Ovary (tissue), 10 donors: ENCODE measurements at places on chromosomes 11 and 22. TPM values are rescaled to one million over a fixed set of nuclear protein-coding genes. Genes with fewer than 3 reads are reported as not detected.
A peak's percentile ranks its signal among the peaks of the same experiment; 100 is the strongest.

Gene UCP2
- 14.1 TPM for total RNA-seq

Gene JOSD1
- total RNA-seq = 138 TPM

Gene MS4A15
- total RNA-seq = not detected

Gene NLRP6
- 0.20 TPM for total RNA-seq

Gene TST
- total RNA-seq = 37.0 TPM

Gene WBP2NL
- 2.4 TPM for total RNA-seq

Gene CCDC15
- 1.5 TPM for total RNA-seq

Gene PLAAT4
- total RNA-seq = 44.9 TPM

Gene OR10G6
- not detected for total RNA-seq

Gene KRTAP5-1
- not detected for total RNA-seq

Gene C11orf87
- total RNA-seq = 0.05 TPM

DNA sequence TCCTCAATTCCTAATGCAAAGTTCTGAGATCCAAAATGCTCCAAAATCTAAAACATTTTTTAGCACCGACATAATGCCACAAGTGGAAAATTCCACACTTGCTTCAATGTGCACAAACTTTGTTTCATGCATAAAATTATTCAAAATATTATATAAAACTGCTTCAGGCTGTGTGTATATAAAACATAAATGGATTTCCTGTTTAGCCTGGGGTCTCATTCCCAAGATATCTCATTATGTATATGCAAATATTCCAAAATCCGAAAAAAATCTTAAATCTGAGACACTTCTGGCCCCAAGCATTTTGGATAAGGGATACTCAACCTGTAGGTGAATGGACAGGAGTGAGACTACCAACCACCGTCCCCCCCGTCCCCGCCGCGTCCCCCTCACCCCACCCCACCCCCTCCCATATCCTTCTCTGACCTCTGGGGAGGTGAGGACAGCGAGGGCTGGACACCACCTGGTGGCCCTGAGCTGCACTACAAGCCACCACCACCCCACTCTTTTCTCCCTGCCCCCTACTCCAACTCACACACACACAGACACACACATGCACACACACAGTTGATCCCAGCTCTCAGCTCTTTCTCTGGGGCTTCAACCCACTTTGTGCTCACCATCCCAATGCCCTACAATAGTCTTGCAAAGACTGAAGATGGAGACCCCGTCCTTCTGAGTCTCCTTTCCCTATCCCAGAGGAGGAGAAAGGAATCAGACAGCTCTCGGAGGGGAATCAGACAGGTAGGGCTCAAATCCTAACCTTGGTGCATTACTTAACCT is 101.0 kb downstream of the PDE2A start:
- no peaks in the 10 kb centered on the region for H3K36me3 ChIP-seq
- DNase-seq = no peak
- H3K4me3 ChIP-seq = no peak overlapping the region
- no peaks in the 10 kb centered on the region for H3K4me1 ChIP-seq
- no peak overlapping the region for H3K27ac ChIP-seq

DNA sequence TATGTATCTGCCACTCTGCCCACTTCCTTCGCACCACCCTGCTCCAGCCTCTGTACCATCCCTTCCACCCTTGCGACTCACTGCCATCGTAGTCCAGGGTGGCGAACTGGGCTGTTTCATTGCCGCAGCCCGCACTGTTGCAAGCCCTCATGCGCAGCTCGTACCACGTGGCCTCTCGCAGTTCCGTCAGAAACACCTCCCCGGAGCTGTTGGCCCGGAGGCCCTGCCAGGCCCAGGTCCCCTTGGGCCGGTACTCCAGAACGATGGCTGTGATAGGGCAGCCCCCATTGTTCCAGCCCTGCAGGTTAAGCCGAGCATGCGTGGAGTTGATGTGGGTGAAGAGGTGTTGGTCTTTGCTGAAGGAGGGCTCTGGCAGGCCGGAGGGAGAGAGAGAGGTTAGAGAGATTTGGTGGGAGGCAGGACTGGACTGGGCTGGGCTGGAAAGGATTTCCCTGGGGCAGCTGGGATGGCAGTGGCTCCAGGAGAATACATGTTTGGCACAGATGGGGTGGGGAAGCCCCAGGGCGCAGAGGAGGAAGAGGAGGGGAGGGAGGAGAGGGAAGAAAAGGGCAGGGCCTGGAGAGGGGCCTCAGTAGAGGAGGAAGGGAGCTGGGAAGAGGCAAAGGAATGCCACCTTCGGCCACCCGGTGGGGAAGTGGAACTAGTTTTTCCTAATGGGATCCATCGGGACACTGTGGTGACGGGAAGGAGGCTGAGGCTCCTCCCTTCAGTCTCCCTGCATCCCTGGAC is 109.6 kb downstream of the CEP164 start:
- no peaks in the 10 kb centered on the region for H3K27me3 ChIP-seq
- no peaks in the 10 kb centered on the region for H3K4me1 ChIP-seq
- no peak for DNase-seq
- H3K27ac ChIP-seq = no peak overlapping the region
- H3K36me3 ChIP-seq = no peaks in the 10 kb centered on the region

- H3K4me3 ChIP-seq = no peak overlapping the region
- no peak overlapping the region for H3K27ac ChIP-seq
- H3K36me3 ChIP-seq = no peaks in the 10 kb centered on the region
- H3K4me1 ChIP-seq = peaks cover 1% of the 10 kb centered on the region
- DNase-seq = no peak
Measured at GRCh38 chr11:61569701-61570100, 11.2 kb downstream of the SYT7 start.

GRCh38 chr11:7538466-7539454 is 25.0 kb downstream of the PPFIBP2 start:
- no peak overlapping the region for H3K27ac ChIP-seq
- H3K36me3 ChIP-seq = no peaks in the 10 kb centered on the region
- no peaks in the 10 kb centered on the region for H3K4me1 ChIP-seq
- no peak overlapping the region for H3K4me3 ChIP-seq

GRCh38 chr22:30114361-30114760 is 34.1 kb downstream of the HORMAD2 start:
- no peaks in the 10 kb centered on the region for H3K27me3 ChIP-seq
- H3K4me1 ChIP-seq = no peaks in the 10 kb centered on the region
- no peak overlapping the region for H3K27ac ChIP-seq
- DNase-seq = no peak

GRCh38 chr11:119509969-119510401 is 87.0 kb upstream of the THY1 start:
- no peak overlapping the region for H3K4me3 ChIP-seq
- H3K4me1 ChIP-seq = peaks cover 3% of the 10 kb centered on the region
- DNase-seq = peak; percentile 41
- H3K27ac ChIP-seq = no peak overlapping the region

DNA sequence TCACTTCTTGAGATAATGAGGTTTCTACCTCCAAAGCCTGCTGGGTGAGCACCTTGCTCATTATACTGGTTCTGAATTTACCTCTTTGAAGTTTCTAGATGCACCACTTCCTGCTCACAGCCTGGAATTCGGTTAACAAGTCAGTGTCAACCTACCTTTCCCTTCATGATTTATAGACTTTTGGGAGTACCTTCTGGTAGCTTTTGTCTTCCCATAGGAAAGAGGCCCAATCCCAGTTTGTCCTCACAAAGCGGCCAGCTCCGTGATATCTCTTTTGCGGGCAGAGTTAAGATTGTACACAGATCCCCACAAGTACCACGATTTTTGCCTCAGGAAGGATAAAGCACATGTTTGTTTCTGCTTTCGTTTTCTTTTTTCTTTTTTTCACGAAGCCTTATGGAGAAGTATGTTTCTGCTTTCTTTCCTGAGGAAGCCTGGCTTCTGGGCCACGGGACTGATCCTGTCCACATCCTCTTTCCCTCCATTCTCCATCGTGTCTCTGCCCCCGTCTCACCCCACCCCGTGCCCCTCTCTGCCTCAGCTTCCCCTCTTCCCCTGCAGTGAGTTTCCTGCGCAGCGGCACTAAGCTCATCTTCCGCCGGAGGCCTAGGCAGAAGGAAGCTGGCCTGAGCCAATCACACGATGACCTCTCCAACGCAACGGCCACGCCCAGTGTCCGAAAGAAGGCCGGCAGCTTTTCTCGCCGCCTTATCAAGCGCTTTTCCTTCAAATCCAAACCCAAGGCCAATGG is 5.7 kb upstream of the HINFP start:
- H3K36me3 ChIP-seq = no peaks in the 10 kb centered on the region
- no peak overlapping the region for H3K27ac ChIP-seq
- H3K4me1 ChIP-seq = peaks cover 2% of the 10 kb centered on the region
- H3K4me3 ChIP-seq = no peak overlapping the region

- no peak for DNase-seq
- H3K27me3 ChIP-seq = no peaks in the 10 kb centered on the region
- no peak overlapping the region for H3K4me3 ChIP-seq
Measured at GRCh38 chr22:42022162-42022847, 23.7 kb downstream of the WBP2NL start.

DNA sequence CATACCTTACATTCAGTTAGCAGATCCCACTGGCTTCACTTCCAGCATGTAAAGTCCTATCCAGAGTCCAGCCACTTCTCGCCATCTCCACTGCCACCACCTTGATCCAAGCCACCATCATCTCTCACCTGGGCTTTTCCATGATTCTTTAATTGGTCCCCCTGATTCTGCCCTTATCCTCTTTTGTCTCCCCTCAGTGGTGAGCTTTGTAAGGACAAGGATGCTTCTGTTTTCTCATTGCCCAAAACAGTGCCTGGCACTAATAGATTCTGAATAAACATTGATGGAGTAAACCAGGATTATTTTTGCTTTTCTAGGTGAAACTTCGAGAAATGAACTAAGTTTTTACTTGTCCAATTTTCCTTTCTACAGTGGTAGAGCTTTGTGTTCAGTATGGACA is 4.4 kb downstream of the POLA2 start:
- H3K27me3 ChIP-seq = no peaks in the 10 kb centered on the region
- no peak for DNase-seq
- peaks cover 3% of the 10 kb centered on the region for H3K4me1 ChIP-seq

GRCh38 chr11:46664612-46665011 is 35.8 kb downstream of the ARHGAP1 start:
- H3K27me3 ChIP-seq = no peaks in the 10 kb centered on the region
- DNase-seq = no peak
- H3K4me1 ChIP-seq = peaks cover 3% of the 10 kb centered on the region
- no peak overlapping the region for H3K27ac ChIP-seq

- H3K4me3 ChIP-seq = no peak overlapping the region
- no peak overlapping the region for H3K27ac ChIP-seq
- H3K27me3 ChIP-seq = no peaks in the 10 kb centered on the region
- H3K4me1 ChIP-seq = no peaks in the 10 kb centered on the region
Measured at GRCh38 chr11:115736146-115736545, 231.9 kb upstream of the CADM1 start.
